ENCODE measurements at places on chromosomes 3 and 15.

DNA sequence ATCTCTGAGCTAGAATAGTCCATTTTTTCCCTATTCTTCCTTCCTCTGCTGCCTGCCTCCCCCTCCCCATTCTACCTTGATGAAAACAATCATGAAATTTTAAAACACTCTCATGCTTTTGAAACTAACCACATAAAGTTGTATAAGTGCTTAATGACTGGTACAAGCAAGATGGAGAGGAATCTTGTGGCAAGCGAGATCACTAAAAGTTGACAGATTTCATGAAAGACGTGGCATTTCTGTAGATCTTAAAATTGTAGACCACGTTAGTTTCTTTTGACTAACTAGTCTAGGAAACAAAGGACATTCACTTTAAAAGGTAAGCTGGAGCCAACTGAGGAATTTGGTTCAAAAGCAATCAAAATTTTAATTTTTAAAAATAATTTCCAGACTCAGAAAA lies 35.4 kb downstream of the HHLA2 start:
- DNase-seq = no peak

- DNase-seq = no peak
Measured at GRCh38 chr3:179069762-179070390, 1.7 kb downstream of the ZMAT3 start.

- no peak for DNase-seq
Measured at GRCh38 chr3:162541923-162542322, 1045.3 kb downstream of the OTOL1 start.

DNA sequence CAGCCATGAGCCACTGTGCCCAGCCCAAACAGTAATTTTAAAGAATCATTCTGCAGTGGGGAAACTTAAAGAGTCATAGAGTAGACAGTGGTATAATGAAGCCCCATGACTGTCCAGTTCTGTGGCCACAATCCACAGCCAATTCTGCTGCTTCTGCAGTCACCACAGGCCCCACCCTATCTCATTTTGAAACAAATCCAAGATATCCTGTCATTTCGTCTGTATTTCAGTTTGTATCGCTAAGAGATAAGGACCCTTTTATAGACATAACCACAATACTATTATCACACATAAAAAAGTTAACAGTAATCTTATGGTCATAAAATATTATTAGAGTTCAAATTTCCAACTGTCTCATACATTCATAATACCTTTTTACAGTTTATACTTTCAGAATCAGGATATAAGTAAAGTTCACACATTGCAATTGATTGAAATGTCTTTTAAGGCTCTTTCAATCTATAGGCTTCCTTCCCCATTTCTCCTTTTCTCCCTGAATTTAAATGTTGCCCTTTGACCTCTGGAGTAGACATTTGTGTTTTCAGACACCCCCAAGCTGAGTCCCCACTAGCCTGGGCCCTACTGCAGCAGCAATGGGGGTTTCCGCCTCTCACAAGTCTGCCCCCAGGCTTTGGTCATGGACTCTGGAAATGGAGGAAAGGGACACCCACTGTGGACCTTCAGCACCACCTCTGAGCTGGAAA lies 4.2 kb upstream of the NUP210 start:
- no peak for DNase-seq

GRCh38 chr3:108119398-108120104 lies 28.7 kb upstream of the CD47 start:
- no peak for DNase-seq

DNA sequence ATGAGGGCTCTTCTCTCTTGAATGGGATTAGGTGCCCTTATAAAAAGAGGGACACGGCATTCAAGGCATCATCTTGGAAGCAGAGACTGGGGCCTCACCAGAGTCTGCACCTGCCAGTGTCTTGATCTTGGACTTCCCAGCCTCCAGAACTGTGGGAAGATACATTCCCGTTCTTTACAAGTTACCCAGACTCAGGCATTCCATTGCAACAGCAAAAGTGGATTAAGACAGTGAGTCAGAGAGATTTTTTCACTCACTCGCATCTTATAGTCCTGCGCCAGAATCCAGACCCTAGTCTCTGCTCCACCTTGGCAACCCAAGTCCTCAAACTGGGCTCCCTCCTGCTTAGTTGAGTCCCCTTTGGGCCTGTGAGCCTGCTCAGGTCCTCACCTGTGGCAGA lies 2.7 kb downstream of the LCTL start:
- no peak for DNase-seq

GRCh38 chr3:124035463-124036121 lies 43.7 kb upstream of the ROPN1 start:
- no peak for DNase-seq

- DNase-seq = no peak
Measured at GRCh38 chr3:64684715-64685261, 3.0 kb downstream of the ADAMTS9 start.

DNA sequence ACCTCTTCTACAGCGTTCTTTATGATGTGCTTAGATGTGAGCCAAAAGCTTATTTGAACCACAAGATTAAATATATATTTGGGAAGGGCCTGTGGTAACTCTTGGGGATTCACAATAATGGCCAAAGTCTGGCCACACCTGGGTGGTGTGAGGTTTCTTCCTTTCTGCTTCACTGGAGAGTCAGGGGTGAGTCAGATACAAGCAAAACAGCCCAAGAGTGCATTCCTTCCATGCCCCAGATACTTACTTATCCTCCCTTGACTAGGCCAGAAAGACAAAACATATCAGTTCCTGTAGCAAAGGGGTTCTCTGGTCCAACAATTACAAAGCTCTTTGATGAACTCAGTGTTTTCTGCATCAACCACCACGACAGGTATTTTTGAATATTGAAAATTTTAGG lies 941 bp downstream of the ZBED2 start:
- DNase-seq = no peak

DNA sequence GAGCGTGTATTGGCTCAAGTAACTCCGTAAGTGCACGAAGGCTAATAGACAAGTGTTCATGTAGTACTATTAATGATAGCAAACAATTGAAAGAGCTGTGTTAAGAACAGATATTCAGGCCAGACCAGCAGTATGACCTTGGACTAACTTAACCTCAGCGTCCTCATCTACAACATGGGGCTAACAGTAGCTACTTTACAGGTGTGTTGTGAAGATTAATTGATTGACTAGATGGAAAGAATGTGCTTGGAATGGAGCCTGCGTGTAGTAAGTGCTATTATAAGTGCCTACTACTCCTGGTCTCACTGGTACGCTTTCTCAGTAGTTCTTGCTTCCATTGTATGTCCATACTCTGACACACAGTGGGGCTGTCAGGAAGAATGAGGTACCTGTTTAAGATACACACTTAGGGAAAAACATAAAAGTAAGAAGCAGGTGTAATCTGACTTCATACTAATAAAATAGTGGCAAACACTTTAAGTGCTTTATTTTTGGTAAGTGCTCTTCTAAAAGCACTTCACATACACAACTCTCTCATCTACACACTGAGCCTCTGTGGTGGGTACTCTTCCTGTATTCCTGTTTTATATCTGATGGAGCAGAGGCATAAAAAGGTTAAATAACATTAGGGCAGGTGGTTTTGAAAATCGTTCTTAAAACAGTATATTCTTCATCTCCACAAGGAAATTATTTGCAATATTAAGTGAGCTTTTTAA lies 24.3 kb upstream of the FBXL22 start:
- no peak for DNase-seq

- no peak for DNase-seq
Measured at GRCh38 chr3:73365756-73366397, 258.9 kb downstream of the PDZRN3 start.

- DNase-seq = no peak
Measured at GRCh38 chr3:61707492-61707891, 146.1 kb downstream of the PTPRG start.

DNA sequence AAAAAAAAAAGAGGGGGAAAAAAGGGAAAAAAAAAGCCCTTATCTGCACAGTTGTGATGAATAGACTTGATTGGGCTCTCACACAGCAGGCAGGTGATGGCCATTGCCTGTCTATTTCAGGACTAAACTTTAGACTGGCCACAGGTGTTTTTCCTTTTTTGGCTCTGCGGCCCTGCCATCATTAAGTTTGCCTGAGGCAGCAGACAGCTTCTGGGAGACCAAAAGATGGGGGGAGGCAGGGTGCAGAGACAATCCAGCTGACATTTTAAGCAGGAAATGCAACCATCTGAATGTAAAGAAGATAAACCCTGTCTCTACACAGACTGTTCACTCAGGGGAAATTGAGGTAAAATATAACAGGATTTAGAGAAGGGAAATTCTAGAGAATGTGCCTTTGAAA lies 295.0 kb upstream of the KCNH8 start:
- no peak for DNase-seq

GRCh38 chr15:69997813-69998212 lies 99.9 kb downstream of the TLE3 start:
- DNase-seq = no peak

DNA sequence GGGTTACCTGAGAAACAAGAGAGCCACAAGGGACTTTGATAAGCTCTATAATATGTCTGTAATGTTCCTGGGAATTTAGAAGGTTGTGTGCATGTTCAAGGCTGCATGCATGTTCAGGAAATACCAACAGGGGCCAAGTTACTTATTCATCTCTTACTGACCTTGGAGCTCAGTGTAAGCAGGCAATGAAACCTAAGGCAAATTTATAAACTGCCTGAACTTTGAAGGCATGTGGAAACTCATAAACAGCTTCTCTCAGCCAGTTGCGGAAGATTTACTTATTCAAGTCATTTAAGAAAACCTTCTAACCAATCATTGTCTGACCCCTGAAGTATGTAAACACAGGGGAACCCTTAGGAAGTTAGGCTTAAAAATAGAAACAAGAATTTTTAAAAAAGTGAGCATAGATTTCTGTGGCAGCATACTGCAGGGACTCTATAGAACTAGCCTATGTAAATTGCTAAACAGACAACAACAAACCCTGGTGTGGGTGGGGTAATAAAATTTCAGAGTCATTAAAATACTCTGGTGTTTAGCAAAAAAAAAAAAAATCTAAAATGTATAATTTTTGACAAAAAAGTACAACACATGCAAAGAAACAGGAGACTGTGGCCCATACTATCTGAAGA lies 57.2 kb downstream of the SLC15A2 start:
- DNase-seq = no peak

DNA sequence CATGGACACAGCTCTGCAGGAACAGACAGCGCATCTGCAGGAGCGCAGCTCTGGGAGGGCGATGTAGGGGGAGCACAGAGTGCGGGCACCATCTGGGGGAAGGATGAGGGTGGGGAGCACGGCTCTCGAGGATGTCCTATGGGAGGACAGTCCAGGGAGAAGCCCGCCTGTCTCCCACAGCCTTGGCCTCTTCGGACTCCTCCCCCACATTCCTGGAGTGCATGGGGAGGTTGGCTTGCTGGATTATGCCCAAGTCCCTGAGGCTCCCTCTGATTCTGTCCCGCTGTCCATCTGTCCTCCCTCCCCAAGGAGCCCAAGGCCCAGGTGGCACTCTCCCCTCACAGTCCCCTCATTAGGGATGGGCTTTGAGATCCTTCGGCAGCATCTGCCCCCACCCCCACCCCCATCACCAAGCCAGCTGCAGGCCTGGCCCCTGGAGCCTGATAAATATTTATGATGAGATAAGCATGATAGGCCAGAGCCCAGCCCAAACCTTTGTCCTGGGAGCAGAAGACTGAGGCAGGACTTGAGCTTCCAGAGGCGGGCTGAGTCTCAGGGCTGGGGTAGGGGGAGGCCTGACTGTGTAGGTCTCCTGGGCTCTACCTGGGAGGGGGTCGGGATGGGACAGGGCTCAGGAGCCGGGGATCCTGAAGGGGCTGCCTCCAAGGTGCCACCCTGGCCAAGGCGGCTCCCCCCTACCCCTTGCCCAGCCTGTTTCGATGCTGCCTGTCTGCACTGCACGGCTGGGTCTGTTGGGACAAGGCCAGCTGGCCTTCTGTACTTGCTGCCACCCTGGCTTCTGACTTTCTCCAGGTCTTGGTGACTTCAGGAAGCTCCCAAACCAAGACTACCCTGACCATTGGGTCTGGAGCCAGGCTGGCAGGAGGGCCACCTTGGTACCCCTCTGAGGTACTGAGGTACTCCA lies 28.6 kb upstream of the SEMA3F start:
- no peak for DNase-seq

DNA sequence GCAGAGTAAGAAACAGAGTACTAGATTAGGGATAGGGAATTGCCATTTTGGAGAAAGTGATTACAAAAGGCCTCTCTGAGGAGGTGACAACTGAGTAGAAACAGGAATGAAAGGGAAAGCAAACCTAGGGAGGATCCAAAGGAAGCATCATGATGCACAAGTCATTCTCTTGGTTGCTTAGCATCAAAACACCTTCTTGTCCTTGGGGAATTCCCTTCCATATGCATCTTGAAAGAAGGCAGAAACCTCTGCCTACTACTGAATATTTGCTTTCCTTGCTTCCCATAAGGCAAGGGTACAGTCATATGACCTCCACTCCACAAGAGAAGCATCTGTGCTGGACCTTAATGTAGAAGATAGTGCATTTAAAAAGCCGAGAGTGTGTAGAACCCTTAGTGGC lies 24.1 kb downstream of the GABPB1 start:
- no peak for DNase-seq

DNA sequence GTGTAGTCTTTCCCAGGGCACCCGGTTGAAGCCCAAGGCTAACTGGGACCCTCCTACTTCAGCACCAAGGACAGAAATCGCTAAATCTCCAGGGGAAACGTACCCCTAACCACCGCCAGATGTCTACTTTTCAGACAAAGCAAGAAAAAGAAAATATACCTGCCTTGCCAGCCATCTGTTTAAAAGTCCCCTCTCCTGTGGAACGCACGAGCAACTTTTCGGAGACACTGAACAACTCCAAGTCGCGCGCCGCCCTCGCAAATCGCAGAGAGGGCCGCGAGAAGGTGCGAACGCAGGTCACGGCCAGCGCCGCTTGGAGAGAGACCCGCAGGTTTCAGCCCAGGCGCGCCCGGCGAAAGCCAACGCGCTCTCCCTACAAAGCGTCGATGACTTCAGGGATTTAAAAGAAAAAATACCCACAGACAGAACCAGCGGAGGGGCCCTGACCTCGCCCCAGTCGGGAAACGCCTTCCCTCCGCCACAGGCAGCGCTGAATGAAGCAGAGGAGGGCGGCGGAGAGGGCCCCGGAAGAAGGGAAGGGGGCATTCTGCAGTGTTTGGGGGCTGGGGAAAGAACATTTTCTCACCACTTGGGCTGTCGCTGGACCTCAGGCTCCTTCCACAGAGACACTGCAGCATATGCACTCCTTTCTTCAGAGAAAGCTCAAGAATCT lies 213.1 kb downstream of the FGF12 start:
- no peak for DNase-seq

DNA sequence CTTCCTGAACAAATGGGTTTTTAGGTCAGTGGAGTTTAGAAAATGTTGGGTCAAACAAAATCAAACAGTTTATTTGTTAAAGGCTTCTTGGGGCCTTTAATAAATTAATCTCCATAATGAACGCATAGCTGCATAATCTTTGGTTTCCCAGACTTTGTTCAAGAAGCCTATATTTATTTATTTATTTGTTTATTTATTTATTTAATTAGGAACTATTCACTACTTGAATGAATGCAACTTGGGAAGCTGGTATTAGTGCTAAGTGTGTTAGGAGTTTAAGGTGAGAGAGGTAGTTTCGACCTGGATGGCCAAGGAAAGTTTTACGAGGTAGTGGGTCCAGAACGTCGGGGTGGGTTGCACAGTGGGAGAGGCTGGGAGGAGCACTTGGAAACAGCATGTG lies 281.9 kb upstream of the C2CD4B start:
- no peak for DNase-seq
